ENCODE measurements at places on chromosomes 4 and X.

- DNase-seq = no peak
These were observed 124.0 kb downstream of the PDE5A start for GRCh38 chr4:119504616-119505015.

GRCh38 chr4:146638786-146639505 is at the start of gene POU4F2:
POU4F2 (plus strand) TSS chr4:146638893; CDS start chr4:146639141, 248 bp downstream.
- peak; percentile 85 for DNase-seq

DNA sequence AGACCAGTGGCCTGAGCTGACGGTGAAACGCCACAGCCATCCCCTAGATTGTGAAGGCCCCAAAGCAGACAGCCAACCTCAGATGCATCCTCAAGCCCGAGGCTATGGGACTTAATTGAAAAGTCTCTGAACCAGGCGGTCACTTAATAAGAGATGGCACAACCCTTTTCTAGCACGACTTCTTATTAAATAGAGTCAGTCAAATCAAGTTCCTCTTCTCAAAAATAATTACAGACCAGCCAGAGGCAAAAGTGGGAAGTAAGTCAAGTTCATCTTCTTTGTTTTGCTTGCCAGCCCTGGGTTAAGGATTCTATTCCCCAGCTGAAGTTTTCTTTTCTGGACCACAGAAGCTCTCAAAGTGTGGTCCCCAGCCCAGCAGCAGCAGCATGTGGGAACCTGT is 9.7 kb upstream of the SH3KBP1 start:
- no peak for DNase-seq

DNA sequence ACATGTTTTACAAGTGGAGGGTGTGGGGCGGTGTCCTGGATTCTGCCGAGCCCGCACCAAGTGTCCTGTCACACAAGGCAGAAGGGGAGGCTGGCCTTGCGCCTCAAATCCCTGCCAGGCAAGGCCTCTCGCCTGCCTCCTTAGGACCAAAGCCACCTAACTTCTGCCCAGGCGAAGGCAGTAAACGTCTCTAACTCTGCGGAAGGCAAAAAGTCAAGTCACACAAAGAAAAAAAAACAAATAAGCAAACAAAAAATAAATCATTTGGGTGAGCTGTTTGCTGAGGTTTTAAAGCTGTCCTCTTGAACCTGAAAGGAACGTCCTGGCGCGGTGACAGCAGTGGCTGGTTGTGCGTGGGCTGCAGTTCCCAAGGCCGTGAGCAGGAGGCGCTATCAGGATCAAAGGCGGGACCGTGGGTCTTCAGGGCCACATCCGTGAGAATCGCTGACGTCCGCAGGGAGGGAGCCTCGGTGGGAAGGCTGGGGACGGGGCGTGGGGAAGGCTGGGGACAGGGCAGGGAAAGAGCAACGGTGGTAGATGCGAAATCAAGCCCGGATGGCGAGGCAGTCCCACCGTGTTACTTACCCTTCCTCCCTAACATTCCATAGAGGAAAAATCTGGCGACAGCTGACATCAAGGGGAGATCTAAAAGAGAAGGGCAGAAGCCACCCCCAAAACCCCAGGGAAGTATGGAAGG is 99.1 kb downstream of the TRAPPC11 start:
- DNase-seq = no peak

- DNase-seq = peak; percentile 2
These were observed 249.7 kb downstream of the C4orf33 start for GRCh38 chr4:129345609-129346008.

- peak; percentile 51 for DNase-seq
These were observed 1.6 kb downstream of the REST start for GRCh38 chr4:56909086-56909894.

GRCh38 chr4:12778191-12778590 is 705.9 kb downstream of the RAB28 start:
- DNase-seq = no peak

DNA sequence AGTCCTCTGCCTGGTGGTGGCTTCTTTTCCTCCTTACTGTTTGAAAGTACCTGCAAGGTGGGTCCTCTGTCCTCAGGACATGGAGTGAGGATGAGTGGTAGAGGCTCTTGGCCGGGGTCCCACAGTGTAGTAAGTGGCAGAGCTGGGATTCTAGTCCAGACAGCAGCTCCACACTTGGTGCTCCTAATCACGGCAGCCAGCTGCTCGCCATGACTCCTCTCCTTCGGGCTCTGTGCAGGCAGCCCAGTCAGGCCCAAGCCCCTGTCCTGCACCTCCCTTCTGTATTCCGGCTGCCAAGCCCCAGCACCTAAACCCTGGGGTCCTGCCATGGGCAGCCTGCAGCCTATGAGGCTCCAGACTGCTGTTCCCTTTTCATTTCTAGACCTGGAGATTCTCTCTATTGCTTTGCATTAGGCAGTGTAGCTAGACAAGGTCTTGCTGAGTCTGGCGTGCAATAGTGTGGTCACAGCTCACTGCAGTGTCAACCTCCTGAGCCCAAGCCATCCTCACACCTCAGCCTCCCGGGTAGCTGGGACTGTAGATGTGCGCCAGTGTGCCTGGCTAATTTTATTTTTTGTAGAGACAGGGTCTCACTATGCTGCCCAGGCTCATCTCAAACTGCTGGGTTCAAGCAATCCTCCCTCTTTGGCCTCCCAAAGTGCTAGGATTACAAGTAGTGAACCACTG is 24.9 kb downstream of the NSD2 start:
- no peak for DNase-seq

GRCh38 chr4:7558436-7558835 is 123.7 kb upstream of the PSAPL1 start:
- DNase-seq = no peak

DNA sequence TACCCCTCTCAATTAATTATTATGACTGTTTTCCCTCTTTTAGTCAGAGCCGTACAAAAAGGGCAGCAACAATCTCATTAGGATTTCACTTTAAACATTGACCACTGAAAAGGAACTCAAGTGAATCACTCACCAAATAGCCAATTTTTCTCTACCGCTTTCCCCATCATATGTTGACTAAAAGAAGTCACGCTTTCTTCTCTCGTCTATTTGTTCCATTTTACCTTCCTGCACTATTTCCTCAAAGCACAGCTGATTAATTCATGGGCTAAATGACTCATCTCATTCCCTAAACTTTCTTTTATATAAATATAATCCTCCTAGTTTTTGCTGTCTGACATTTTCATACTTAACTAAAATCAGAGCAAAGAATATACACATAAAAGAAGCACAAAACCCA is 8.2 kb downstream of the MID1 start:
- DNase-seq = no peak

DNA sequence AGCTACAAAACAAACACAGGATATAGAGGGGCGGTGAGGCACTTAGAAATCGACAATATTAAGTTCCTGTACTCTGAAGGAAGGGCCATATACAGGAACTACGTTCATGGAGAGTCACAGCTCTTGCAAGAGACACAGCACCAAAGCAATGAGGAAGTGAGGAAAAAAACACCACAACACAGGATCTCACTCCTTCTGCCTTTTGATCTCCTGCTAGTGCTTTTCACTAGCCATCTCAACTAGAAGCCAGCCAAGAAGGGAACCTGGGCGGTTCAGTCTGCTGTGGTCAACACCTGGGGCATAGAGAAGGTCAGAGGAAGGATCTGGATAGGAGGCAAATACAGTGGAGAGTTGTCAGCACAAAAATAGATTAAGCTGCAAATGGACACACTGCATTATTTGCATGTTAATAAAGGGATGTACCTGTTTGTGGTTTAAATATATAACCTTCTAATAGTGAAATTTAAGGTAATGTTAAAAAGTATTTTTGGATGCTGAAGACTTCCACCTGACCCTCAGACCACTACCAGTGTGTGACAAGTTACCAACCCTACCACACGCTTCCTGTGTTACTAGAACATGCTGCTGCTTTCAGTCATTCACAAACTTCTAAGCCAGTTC is 104.6 kb downstream of the DTHD1 start:
- DNase-seq = no peak

GRCh38 chr4:8403976-8404375 is 36.5 kb downstream of the ACOX3 start:
- DNase-seq = no peak

- DNase-seq = no peak
These were observed 44.6 kb upstream of the ANKRD50 start for GRCh38 chr4:124757126-124757525.

- DNase-seq = no peak
These were observed 16.5 kb upstream of the PNPLA4 start for GRCh38 chrX:7943600-7944245.

DNA sequence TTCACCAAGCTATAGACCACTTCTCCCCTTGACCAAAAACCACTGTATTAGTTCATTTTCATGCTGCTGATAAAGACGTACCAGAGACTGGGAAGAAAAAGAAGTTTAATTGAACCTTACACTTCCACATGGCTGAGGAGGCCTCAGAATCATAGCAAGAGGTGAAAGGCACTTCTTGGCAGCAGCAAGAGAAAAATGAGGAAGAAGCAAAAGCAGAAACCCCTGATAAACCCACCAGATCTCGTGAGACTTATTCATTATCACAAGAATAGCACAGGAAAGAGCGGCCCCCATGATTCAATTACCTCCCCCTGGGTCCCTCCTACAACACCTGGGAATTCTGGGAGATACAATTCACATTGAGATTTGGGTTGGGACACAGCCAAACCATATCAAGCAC is 97.8 kb downstream of the DOCK11 start:
- no peak for DNase-seq

- DNase-seq = no peak
These were observed 41.6 kb upstream of the XIAP start for GRCh38 chrX:123818243-123818642.

DNA sequence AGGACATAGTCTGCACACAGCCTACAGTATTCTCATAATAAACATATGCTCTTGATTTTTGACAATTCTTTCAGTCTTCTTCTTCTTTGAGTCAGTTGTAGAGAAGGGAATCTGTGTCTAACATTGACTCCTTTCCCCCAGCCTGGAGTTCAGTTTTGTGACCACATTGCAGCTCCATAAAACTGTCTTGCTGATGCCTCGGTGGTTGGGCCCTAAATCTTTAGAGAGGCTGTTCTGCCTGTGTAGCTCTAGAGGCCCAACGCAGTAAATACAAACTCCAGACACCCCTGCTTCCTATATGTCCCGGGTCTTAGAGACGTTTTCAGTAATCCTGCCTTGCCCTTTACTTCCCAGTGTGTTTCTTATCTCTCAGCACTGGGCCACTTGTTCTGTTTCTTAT is 639.5 kb upstream of the AADAT start:
- DNase-seq = no peak

- no peak for DNase-seq
These were observed 52.1 kb downstream of the NPY5R start for GRCh38 chr4:163395758-163396157.

- DNase-seq = no peak
These were observed 31.8 kb downstream of the PDHA1 start for GRCh38 chrX:19375546-19375945.

DNA sequence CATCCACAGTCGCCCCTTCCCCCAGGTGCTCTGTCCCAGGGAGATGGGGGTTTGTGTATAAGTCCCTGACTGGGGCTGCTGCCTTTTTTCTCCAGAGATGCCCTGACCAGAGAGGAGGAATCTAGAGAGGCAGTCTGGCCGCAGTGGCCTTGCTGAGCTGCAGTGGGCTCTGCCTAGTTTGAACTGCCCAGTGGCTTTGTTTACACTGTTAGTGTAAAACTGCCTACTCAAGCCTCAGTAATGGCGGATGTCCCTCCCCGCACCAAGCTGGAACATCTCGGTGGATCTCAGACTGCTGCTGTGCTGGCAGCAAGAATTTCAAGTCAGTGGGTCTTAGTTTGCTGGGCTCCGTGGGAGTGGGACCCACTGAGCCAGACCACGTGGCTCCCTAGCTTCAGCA is 102.6 kb upstream of the GIMD1 start:
- no peak for DNase-seq

DNA sequence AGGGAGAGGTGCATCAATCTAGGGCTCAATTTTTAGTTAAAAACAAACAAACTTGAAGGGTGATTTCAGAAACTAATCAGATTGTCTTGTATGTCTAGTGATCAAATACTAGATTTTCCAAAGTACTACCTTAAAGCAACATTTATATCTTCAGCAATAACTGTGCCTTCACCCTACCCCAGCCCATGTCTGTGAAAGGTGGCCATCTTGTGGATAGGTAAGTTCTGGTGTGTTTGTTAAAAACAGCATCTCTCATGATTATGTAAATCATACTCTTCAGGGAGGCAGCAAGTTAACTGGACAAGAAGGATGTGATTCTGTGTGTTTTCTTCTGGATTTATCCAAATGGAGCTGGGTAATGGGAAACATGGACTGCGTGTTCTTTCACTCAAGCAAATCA is 81.4 kb upstream of the ACSL1 start:
- DNase-seq = no peak

DNA sequence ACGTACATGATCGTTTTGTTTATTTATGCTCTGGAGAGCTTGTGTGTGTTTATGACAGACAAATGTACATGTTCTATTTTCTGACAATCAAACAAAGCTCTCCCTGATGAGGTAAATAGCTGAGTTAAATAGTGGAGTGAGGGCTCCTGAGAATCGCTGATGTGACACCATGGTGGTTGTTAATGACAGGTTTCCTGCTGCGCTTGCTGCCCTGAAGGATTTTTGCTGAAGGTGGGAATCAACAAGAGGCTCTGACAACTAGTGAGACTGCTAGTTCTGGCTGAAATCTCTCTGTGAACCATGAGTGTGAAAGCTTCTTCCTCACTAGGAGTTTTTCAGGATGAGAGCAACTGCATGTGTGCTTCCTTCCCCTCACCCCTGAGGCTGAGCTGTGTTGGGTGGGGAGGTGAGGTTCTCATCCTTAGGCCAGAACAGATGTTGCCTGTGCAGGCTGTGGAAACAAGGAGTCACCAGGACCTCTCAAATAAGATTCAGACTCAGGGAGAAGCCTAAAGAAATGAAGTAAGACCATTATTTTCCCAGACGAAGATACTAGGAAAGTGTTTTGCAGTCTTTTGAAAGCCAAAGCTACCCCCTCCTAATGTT is 173.4 kb upstream of the JADE1 start:
- DNase-seq = no peak

- peak; percentile 81 for DNase-seq
These were observed 16.8 kb downstream of the FGFR3 start for GRCh38 chr4:1809754-1810502.

DNA sequence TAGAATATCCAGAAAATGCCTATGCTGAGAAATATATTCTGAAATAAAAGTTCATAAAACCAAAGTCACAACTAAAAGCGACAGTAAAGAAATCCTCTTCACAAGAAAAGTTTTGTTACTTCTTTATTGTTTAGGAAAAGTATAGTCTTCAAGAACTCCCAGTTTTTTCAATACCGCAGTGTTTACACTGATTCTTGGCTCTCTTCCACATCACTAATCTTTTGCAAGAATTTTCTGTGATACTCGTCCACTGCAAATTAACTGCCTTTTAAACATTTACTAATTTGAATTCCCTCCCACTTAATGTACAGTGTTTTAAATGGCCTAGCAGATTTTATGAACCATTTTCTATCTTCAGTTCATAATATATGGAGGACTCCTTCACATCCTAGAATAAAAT is 65.1 kb downstream of the HPGDS start:
- no peak for DNase-seq

- no peak for DNase-seq
These were observed 1.3 kb downstream of the GAR1 start for GRCh38 chr4:109816894-109817293.
